KBM-7 (cell line): ENCODE measurements at places on chromosomes 1 and 21.
A peak's percentile ranks its signal among the peaks of the same experiment; 100 is the strongest.

DNA sequence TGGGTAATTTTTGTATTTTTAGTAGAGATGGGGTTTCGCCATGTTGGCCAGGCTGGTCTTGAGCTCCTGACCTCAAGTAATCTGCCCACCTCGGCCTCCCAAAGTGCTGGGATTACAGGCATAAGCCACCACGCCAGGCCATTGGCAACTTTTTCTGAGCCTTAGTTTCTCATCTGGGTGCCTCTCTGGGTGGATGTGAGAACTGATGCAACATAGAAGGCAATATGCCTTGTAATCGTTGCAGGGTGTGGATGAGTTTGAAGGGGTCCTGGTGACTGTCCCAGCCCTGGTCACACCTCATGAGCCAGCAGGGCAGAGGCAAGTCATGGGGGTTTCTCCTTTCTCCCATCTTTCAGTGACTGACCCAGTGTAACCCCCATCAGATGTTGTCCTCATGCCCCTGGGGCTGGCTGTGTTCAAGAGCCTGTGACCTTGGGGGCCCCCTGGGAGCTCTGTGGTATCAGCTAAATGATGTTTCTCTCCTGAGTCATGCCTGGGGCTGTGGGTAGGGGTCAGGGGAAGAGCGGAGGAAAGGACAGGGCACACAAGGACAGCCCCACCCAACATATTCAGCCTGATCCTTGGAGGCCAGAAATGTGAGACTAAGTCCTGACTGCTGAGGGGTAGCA is 3.6 kb downstream of the COL9A2 start:
- no peak for DNase-seq

DNA sequence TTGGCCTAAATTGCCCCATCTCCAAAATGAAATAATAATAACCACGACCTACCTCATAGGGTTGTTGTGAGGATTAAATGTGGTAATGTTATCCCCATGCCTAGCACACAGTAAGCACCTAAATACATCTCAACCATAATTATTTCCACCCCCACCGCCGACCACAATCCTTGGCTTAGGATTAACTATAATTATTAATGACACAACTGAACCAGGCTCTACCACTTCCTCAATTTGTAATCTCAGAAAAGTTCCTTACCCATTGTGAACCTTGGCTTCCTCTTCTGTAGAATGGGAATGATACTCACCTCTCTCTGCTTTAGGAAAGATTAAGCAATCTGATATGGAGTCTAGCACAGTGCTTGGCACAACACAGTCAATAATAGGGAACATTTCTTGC is 44.3 kb upstream of the TACSTD2 start:
- peak; percentile 56 for DNase-seq

GRCh38 chr1:65264197-65264929 is 45.0 kb upstream of the DNAJC6 start:
- DNase-seq, result no peak

DNA sequence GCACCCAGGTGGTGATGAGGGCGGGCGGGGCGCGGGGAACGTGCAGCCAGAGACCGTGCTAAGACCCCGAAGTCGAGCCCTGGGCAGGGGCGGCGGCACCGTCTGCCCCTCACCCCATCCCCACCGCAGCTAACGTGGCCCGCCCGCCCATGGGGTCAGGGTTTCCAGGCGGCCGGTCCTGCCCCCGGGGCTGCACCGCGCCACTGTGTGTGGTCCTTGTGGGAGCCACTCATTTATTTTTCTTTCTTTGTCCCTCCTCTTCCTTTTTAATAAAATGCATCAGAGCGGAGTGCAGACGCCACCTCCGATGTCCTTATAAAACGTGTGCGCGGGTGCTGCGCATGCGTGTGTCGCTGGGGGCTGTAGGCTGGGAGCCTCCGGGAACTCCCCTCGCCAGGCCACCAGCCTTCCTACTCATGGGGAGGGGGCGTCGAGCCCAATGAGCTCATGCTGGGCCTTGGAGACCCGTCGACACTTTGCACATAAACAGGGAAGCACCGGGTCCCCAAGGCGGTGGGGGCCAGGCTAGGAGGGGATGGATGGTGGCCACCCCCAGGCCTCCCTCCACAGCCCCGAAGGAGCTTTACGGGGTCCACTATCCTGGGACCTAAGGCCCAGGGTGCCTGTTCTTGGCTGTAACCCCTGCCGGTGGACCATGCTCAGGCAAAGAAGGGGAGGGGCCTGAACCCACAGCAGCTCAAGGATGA is 59.9 kb downstream of the WNT9A start:
- DNase-seq, result no peak

- peak; percentile 54 for DNase-seq
Measured at GRCh38 chr1:169624912-169625311, 5.0 kb downstream of the SELP start.

DNA sequence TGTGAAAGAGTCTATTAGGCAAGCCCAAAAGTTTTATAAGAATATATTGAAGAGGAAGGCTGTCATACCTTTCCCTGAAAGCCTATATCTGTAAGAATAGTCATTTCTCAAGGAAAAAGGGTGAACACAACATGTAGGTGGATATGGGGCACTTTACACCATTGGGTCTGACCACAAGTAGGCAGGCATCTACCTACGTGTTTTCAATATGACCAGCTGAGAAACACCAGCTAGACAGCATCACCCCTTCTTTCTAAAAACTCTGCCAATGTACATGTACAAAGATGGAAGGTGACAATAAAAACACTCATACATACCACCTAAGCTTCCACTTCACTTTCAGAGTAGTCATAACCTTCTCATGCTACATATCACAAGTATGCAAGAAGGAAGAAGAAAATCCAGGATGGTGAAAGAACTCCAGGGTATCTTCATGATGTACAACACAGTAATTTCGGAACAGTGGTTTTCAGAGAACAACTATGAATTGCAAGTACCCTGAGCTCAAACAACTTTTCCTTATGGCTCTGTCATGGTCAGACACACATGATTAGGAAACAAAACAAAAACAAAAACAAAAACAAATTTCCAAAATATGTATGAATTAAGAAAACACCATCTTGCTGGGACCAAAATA is 98.5 kb upstream of the ADGRL2 start:
- no peak for DNase-seq

DNA sequence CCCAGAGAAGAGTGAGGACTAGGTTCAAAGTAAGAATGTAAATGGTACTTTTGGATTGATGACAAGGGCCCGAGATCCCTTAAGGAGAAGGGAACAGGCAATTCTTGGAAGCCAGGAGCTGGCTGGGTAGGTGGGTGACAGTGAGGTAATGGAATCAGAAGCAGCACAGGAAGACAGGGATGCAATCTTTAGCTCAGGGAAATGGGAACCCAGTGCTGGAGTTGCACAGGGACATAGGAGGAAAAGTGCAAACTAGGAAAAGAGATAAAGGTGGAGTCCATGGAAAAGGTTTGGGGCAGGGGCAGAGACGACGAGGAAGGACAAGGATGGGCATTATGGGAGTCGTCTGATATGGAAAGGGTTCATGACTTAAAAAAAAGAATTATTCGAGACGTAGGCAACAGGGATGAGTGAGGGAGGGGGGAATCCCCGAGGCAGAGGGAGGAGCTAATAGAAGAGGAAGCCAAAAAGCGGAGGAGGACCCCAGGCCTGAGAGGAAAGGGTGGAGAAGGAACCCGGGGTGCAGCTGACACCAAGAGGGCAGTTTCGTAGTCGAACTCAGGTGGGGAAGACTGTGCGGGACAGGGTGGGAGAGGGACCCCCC is 495 bp downstream of the PI4KB start:
- peak; percentile 73 for DNase-seq

- peak; percentile 79 for DNase-seq
Measured at GRCh38 chr1:46333300-46334029, 7.1 kb upstream of the NSUN4 start.

DNA sequence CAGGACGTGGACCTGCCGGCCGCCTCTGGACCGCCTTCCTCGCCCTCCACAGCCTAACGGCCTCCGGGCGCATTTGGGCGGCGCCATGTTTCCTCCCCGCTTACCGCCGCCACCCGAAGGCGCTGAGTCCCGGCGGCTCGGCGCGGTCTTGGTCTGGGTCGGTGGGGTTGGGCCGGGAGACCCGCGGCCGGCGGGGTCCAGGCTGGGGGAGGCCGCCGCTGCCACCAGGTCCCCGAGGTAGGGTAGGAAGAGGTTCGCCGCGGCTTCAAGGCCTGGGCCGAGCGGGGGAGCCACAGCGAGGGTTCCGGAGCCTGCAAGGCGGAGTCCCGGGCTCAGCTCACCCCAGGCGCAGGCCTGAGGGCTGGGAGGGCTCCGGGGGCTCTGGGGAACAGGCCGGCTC is 5.5 kb downstream of the OR2C3 start:
- DNase-seq, result no peak

DNA sequence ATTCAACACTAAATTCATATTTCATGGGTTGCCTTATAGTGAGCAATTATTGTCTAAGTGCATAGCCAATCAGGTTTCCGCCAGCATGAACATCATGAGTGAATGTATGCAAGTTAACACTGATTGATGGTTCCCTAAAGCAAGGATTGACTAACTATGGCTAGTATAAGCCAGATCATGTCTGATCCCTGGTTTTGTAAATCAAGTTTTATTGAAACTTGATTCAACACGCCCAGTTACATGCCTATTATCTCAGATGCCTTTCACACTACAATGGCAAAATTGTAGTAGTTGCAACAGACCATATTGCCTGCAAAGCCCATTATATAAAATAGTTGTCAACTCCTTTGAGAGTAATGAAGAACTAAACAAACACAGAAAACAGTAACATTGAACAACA is 1127.4 kb downstream of the NCAM2 start:
- no peak for DNase-seq
